Suprapubic skin (tissue), 4 donors: ENCODE measurements at places on chromosomes 2 and 18. TPM values are rescaled to one million over a fixed set of nuclear protein-coding genes. Genes with fewer than 3 reads are reported as not detected.
A peak's percentile ranks its signal among the peaks of the same experiment; 100 is the strongest.

- peaks cover 31% of the 10 kb centered on the region for H3K4me1 ChIP-seq
- H3K27ac ChIP-seq, result peak overlapping the region; percentile 12
- H3K4me3 ChIP-seq, result no peak overlapping the region
- DNase-seq, result no peak
Observed at GRCh38 chr2:150787353-150788093, 300.1 kb upstream of the RND3 start.

DNA sequence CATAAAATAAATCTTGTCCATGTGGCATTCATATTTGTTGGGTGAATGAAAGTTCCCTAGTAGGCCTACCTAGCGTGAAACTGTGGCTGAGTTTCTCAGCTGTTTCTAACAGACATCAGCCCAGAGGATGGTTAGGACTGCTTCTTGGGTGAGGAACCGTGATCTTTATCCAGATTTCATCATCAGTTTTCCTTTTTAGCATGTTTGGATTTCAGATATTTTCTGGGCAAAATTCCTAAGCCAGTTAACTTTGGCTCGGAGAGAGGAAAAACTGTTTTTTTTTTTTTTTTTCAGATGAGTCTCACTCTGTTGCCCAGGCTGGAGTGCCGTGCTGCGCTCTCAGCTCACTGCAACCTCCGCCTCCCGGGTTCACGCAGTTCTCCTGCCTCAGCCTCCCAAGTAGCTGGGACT lies 53.5 kb downstream of the DGKD start:
- H3K27me3 ChIP-seq, result no peaks in the 10 kb centered on the region
- DNase-seq, result peak; percentile 6
- no peak overlapping the region for H3K4me3 ChIP-seq
- H3K36me3 ChIP-seq, result no peaks in the 10 kb centered on the region
- no peak overlapping the region for H3K27ac ChIP-seq
- H3K4me1 ChIP-seq, result peaks cover 8% of the 10 kb centered on the region

DNA sequence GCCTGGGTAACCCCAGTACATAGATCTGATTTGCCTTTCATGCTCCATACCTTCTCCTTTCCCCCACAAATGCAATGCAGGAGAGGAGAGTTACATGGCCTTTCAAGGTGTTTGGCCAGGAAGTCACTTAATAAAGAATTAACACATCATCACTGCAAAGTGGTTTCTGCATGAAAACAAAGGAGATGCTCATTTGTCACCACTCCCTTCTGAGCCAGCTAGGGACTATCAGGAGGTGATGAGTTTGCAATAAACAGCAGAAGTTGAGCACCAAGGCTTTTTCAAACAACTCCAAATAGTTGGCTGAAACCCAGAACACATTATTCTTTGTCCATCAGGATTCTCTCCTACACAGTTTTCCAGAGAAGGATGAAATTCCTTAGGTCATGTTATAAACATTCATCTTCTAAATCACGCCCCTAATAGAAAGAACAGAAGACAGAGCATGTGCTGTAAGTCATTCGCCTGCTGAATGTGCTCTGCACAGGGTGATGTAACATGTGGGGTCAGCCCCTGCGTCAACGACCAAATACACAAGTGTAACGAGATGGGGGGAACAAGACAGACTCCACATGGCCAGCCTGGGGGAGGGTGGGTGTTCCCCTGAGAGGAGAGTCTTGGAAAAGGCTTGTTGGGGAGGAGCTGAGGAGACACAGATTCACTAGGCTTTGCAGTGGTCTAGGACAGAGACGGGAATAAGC lies 87.3 kb upstream of the RMDN2 start:
- no peak for DNase-seq
- no peaks in the 10 kb centered on the region for H3K27me3 ChIP-seq
- no peak overlapping the region for H3K4me3 ChIP-seq
- no peaks in the 10 kb centered on the region for H3K4me1 ChIP-seq
- no peak overlapping the region for H3K27ac ChIP-seq

GRCh38 chr2:69773206-69773605 lies 31.3 kb downstream of the ANXA4 start:
- peak overlapping the region; percentile 95 for H3K27ac ChIP-seq
- no peak overlapping the region for H3K4me3 ChIP-seq
- H3K36me3 ChIP-seq, result no peaks in the 10 kb centered on the region
- DNase-seq, result no peak
- H3K27me3 ChIP-seq, result no peaks in the 10 kb centered on the region
- H3K4me1 ChIP-seq, result peaks cover 66% of the 10 kb centered on the region

DNA sequence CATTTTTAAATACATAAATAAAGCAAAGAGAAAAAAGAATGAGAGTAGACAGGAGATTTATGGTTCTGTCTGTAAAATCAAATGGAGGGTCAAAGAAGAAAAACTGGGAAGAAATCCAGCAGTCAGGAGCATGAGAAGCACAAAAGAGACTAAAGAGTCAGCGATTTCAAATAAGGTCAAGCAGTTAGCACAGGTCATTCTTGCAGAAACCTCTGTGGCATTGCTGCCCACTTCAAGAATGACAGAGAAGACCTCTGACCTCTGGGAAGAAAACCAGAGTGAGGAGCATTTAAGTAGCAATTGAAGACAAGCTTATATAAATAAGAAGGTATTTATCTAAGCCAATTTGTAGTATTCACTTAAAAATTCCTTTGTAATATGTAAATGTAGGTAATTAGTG lies 172.0 kb upstream of the SPOPL start:
- no peaks in the 10 kb centered on the region for H3K27me3 ChIP-seq
- no peaks in the 10 kb centered on the region for H3K36me3 ChIP-seq
- H3K4me3 ChIP-seq, result no peak overlapping the region
- no peaks in the 10 kb centered on the region for H3K4me1 ChIP-seq

DNA sequence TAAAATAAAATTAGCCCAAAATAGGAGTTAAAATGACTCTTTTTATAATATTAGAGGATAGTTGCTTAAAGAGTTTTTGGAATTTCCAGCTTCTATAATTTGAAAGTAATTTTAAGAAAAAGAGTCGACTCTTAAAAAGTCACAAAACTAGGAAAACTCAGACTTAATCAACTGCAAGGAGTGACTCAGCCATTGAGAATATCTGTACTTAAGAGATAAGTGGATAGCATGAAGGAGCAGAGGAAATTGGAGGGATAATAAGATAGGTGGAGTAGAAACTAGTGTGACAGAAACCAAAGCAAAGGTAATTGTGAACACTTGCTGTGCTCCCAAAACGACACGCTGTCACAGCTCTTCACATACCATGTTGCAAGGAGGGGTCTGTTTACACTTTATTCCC lies 8.4 kb downstream of the RSAD2 start:
- H3K27ac ChIP-seq, result no peak overlapping the region
- no peaks in the 10 kb centered on the region for H3K36me3 ChIP-seq
- H3K4me1 ChIP-seq, result peaks cover 10% of the 10 kb centered on the region
- H3K27me3 ChIP-seq, result no peaks in the 10 kb centered on the region

Gene UGT1A1
- total RNA-seq, result 0.24 TPM

Gene PTH2R
- total RNA-seq, result not detected

DNA sequence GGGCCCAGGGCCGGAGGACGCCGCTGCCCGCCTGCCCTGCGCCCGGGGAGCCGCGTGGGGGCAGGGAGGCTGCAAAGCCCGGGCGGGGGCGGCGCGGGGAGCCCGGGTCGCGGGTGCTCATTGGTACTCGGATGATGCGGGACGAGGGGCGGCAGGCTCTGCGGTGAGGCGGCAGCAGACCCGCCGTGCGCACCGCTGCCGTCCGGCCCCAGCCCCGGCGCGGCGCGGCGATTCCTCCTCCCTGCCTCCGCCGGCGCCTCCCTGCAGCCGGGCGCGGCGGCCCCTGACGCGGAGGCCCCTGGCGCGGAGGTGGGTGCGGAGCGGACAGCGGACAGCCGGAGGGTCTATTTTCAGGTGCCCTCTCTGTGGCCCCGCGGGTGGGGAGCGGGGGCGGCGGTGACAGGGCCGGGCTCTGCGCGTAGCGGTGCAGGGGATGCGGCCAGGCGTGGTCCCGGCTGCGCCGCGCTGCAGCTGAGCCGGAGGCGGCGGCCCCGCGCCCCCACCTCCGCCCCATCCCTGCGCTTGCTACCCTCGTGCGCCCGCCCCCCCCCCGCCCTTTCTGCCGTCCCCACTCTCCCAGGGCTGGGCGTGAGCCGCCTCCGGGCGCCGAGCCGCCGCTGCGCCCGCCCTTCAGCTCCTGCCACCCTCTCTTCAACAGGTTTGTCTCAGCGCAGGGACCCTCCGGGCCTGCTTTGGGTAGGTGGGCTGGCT lies 640 bp downstream of the SPTBN1 start:
- H3K27ac ChIP-seq, result peak overlapping the region; percentile 96
- peaks cover 5% of the 10 kb centered on the region for H3K27me3 ChIP-seq
- H3K4me1 ChIP-seq, result peaks cover 47% of the 10 kb centered on the region
- no peak for DNase-seq
- peak overlapping the region; percentile 97 for H3K4me3 ChIP-seq
